ENCODE measurements at places on chromosomes 12 and 14. TPM values are rescaled to one million over a fixed set of nuclear protein-coding genes. Genes with fewer than 3 reads are reported as not detected.
A peak's percentile ranks its signal among the peaks of the same experiment; 100 is the strongest.

Gene TTC6
- total RNA-seq = not detected

Gene OTX2
- not detected for total RNA-seq

Gene ASIC1
- total RNA-seq = 1.2 TPM

- H3K36me3 ChIP-seq = no peaks in the 10 kb centered on the region
- H3K4me3 ChIP-seq = no peak overlapping the region
- no peaks in the 10 kb centered on the region for H3K27me3 ChIP-seq
These were observed 199.9 kb downstream of the KSR2 start for GRCh38 chr12:117768860-117769259.

GRCh38 chr14:57390806-57391516, 575 bp downstream of the NAA30 start:
- peak overlapping the region; percentile 78 for H3K4me3 ChIP-seq
- DNase-seq = peak; percentile 57
- no peaks in the 10 kb centered on the region for H3K27me3 ChIP-seq
- peak overlapping the region; percentile 51 for H3K27ac ChIP-seq
- H3K4me1 ChIP-seq = peaks cover 18% of the 10 kb centered on the region

- no peaks in the 10 kb centered on the region for H3K4me1 ChIP-seq
- no peak for DNase-seq
- no peak overlapping the region for H3K4me3 ChIP-seq
- no peaks in the 10 kb centered on the region for H3K27me3 ChIP-seq
- H3K27ac ChIP-seq = no peak overlapping the region
These were observed 250.7 kb downstream of the RMST start for GRCh38 chr12:97713270-97713669.

Measured in adrenal gland (tissue), 19 donors.